ENCODE measurements at places on chromosomes 2 and 18.

GRCh38 chr2:156396126-156396525, 40.1 kb upstream of the GPD2 start:
- H3K27ac ChIP-seq, result peak overlapping the region; percentile 80
- peak overlapping the region; percentile 33 for H3K4me3 ChIP-seq
- no peak for DNase-seq
- H3K4me1 ChIP-seq, result peaks cover 24% of the 10 kb centered on the region
- H3K27me3 ChIP-seq, result no peaks in the 10 kb centered on the region
- no peaks in the 10 kb centered on the region for H3K36me3 ChIP-seq

DNA sequence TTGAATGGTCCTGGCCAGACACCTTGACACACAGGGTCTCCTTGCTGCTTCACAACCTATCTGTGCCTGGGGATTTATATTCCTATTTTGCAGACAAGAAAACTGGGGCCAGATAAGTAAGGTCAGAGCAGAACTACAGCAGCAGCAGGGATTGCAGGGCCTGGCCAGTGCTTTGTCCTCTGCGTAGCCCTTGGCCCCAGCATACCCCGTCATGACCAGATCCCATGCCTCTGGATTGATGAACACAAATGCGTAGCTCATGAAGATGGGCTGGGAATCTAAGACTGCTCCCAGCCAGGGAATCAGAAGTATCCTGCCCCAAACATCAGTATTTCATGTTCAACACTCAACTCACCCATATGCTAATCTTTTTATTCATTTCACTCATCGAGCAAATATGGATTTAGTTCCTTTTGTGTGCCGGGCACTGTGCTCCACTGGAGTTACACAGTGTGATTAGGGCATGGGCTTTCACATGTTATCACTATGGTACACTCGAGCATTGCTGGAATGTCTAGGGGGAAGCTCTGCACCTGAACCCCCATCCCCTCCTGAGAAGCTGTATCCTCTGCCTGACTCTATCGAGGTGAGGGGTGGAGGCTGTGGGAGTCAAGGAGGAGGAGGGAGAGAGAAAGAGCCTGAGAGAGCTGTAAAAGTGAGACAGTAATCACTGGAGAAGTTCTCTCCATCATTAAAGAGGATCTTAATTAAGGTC, 143.3 kb downstream of the CYP26B1 start:
- H3K36me3 ChIP-seq, result no peaks in the 10 kb centered on the region
- peaks cover 6% of the 10 kb centered on the region for H3K27me3 ChIP-seq
- H3K4me3 ChIP-seq, result no peak overlapping the region
- DNase-seq, result no peak
- no peaks in the 10 kb centered on the region for H3K4me1 ChIP-seq

DNA sequence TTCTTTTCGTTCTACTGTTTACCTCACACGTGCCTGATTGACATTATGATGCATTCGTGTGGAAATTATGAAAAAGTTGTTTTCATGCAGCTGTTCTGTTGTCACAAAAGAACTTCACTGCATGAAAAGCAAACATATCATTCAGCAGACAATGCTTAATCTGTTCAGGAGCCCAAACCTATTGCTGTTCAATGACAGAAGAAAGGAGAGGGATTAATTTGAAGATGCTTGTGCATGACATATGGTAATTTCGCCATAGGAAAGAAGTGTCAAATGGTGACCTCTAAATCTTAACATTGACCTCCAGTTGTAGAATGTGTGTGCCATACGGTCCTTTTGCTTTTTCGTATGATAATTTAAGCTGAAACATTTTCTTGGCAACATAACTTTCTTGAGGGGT, 124.5 kb downstream of the WDR7 start:
- H3K4me3 ChIP-seq, result no peak overlapping the region
- no peak overlapping the region for H3K27ac ChIP-seq
- H3K27me3 ChIP-seq, result no peaks in the 10 kb centered on the region
- H3K36me3 ChIP-seq, result peaks cover 12% of the 10 kb centered on the region

- H3K27me3 ChIP-seq, result peaks cover 13% of the 10 kb centered on the region
- H3K27ac ChIP-seq, result no peak overlapping the region
- DNase-seq, result no peak
- no peaks in the 10 kb centered on the region for H3K4me1 ChIP-seq
Observed at GRCh38 chr2:114083717-114084387, 194.0 kb downstream of the ACTR3 start.

DNA sequence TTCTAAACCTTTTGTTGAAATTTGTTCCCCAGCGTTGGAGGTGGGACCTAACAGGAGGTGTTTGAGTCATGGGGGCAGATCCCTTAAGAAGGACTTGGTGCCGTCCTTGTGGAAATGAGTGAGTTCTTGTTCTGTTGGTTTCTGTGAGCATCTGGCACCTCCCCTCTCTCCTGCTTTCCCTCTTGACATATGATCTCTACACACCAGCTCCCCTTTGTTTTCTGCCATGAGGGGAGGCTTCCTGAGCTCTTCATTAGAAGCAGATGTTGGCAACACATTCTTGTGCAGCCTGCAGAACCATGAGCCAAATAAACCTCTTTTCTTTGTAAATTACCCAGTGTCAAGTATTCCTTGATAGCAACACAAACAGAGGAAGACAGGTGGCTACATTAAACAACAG, 23.8 kb downstream of the NABP1 start:
- peaks cover 5% of the 10 kb centered on the region for H3K4me1 ChIP-seq
- peaks cover 19% of the 10 kb centered on the region for H3K36me3 ChIP-seq
- DNase-seq, result no peak
- no peak overlapping the region for H3K4me3 ChIP-seq

Data from memory B cell (primary cell).